ENCODE measurements at places on chromosomes 2 and 18.

GRCh38 chr2:15736396-15737180 is 144.9 kb downstream of the DDX1 start:
- no peak for DNase-seq

GRCh38 chr2:135960656-135961551 is 24.5 kb downstream of the DARS1 start:
- DNase-seq, result no peak

DNA sequence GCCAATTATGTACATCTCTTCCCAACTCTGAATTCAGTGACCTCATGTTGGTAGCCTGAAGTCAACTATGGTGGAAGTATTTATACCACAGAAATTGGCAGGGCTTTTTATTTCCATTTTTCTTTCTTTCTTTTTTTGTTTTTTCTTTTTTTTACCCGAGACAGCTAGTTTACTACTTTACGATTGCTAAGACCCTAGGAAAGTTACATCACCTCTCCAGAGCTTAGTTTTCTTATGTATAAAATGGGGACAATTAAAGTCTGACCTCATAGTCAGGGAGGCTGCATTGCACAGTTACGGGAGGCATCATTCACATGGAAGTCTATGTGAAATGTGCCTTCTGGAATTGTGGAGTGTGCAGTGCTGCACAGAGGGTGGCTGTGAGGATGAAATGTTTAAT is 194.3 kb downstream of the MTX2 start:
- DNase-seq, result no peak

DNA sequence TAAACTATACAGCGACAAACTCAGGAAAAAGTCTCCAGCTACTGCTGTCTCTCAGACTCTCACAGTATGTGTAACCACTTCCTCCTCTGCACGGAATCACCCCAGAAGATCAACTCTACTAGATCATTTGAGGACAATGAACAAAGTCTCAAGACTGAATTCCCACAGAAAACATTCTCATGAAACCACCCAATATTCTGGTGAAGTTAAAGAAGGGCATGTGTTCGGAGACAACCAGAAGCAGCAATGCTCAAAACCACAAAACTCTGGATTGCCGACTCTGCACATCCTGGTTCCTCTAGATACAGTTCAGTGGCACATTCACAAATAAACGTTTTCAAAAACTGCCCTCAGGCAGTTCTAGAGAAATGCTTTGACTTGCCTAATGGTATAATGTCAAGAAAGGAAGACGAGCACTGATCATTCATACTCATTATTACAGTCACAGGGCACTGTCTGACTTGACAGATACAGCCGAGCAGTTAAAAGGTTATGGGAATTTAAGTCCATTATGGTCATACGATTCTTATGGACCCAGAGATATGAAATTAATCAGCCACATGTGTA is 91.9 kb upstream of the STK17B start:
- no peak for DNase-seq

DNA sequence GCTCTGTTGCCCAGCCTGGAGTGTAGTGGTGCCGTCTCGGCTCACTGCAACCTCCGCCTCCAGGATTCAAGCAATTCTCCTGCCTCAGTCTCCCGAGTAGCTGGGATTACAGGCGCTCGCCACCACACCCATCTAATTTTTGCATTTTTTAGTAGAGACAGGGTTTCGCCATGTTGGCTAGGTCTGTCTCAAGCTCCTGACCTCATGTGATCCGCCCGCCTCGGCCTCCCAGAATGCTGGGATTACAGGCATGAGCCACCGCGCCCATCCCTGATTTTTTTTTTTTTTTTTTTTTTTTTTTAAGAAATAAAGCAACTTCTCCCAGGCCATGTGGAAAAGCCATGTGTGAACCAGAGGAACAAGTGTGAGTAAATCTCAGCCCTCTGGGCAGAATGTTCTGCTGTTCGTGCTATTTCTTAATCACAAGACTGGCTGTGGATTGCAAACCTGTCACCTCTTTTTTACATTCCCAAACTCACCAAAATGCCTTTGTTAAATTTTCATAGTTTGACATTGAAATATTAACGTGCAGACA is 6.4 kb upstream of the SH3BP4 start:
- DNase-seq, result no peak

DNA sequence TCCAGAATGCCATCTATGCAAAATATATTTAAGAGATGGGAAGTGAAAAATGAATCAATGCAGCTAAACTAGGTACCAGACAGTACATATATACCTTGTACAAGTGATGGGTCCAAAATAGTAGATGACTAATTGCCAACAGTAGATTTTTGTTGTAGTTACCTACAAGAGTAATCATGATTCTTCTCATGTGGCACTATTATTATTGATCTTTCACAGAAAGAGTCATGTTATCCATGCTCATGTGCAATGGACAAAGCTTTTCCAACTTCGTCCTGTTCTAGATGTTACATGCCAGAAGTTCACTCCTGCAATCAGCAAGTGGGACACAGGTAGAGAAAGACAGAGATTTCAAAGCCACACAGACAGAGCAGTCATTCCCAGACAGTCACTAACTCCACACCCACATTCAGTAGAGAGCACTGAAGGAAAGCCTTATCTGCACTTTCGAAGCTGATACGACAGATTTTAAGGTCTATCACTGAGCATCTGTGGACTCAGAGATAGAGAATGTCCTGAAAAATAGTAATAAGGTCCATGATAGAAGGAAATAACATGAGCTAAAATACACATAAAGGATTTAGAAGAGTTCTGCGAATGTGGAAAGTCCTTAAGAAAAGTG is 101.6 kb upstream of the ITPRID2 start:
- no peak for DNase-seq

DNA sequence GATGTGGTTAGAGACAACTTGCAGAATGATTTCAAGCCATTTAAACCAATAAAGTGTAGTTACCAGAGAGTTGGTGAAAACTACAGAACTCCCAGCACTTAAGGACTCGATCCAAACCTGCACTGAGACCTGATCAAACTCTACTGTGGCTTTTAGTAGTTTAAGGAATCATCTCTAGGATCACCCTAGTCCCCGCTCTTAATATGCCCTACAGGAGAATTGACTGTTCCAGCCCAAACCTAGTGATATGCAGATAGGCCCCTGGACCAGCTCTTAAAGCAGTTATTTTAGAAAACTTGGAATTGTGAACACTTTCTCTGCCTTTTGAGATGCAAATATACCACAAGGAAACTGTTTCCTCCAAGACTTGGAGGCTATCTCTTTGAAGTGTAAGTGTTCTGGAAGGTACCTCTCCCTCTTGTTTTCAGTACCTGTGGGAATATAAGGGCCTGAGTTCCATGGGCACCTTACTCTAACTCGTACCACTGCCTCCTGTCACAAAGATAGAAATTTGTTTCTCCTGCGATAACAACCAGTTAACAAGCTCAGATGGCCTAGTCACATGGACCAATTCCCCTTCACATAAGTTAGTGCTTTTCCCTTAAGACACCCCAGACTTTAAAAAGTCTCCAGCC is 1367.2 kb upstream of the SLC39A10 start:
- DNase-seq, result no peak

DNA sequence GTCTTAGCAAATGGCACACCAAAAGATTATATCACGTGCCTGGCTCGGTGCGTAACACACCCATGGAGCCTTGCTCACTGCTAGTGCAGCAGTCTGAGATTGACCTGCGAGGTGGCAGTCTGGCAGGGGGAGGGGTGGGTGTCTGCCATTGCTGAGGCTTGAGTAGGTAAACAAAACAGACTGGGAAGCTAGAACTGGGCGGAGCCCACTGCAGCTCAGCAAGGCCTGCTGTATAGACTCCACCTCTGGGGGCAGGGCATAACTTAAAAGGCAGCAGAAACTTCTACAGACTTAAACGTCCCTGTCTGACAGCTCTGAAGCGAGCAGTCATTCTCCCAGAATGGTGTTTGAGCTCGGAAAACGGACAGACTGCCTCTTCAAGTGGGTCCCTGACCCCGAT is 55.9 kb upstream of the FSHR start:
- DNase-seq, result no peak

DNA sequence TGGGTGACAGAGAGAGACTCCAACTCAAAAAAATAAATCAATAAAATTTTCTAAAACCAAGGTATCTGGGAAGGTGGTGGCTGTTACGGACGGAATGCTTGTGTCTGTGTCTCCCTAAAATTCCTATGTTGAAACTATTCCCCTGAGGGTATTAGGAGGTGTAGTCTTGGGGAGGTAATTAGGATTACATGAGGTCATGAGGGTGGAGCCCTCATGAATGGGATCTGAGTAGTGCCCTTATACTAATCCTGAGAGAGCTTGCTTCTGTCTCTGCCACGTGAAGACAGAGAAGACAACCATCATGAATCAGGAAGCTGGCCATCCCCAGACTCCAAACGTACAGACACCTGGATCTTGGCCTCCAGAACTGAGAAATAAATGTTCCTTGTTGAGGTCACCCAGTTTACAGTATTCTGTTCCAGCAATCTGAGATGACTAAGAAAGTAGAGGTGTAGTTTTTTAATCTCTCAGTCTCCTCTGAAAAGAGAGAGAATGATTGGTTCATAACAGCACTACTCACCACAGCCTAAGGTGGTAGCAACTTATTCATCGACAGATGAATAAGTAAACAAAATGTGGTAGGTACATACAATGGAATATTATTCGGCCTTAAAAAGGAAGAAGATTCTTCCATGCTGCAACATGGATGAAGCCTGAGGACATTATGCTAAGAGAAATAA is 38.4 kb downstream of the TGFBRAP1 start:
- no peak for DNase-seq

- DNase-seq, result no peak
Observed at GRCh38 chr2:215861607-215862350, 151.6 kb downstream of the MREG start.

GRCh38 chr2:209141142-209141541 is 282.7 kb upstream of the MAP2 start:
- no peak for DNase-seq

- DNase-seq, result no peak
Observed at GRCh38 chr18:49228187-49228586, 232.3 kb downstream of the DYM start.

DNA sequence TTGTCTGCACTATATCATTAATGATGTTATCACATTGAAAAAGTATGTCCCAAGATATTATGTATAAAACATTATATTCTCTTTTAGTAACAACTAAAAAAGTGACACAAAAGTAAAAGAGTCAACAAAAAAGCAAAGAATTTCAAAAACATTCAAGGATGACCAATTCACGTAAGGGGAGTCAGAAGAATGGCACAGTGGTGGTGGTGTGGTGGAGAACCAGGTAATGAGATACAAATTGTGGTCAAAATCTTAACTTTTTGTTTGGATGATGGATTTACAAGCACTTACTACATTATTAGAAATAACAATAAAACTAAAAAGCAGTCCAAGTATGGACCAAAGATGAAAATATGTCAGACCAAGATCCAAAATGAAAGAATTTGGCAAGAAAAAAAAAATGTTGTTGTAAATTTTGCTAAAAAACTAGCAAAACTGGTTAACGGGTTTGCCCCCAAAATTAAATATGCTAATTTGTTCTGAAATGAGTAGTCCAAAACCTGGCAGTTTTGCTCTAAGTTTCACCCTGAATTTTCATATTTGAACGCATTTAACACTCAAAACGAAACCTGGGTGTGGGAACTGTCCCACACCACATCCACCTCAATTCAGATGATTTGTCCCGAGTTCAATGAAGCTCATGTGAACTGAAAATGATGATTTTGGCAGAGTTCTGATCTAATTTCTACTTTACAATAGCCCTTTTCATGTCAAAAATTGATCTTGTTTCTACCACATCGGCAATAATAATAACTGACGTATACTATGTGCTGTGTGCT is 135.8 kb downstream of the IKZF2 start:
- DNase-seq, result no peak

- DNase-seq, result no peak
Observed at GRCh38 chr2:238786379-238786778, 61.5 kb upstream of the TWIST2 start.

DNA sequence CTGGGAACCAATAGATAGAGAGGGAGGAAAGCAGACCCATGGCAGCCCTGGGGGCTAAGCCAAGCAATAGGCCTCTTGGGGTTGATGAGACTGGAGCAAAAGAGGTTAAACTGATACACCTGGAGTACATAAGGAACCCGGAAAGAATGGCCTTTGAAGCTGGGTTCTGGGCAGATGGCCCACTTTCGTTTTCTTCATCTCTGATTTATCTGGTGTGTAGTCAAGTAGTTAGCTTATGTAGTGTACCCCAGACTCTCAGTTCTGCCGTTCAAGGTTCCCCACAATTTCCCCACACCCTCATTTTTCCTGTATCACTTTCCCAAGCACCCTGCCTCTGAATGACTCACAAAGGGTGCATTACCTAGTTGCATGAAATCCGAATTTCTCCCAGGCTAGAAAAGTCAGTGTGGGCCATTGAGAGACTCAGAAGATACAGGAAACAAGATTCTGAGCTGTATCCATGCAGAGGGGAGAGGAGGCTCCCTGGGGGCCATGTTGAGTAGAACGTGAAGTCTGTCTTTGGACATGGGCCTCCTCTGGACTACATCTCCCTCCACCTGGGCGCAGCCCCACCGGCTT is 235.0 kb downstream of the LOXHD1 start:
- DNase-seq, result no peak

DNA sequence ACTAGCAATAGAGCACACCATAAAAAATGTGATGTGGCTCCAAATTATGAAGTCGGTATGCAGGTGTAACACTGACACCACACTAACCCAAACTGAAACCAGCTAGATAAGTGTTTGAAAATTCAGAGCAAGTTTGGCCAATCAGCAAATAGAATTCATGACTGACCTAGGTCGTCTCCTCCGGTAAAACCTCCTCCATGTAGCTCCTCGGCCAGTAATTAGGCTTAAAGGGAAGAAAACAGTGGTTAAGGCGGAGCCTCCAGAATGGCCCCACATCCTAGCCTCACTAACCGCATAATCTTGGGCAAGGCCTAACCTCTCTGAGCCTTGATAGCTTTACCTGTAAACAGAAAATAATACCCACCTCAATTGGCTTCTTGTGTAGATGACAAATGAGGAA is 30.1 kb downstream of the C1D start:
- DNase-seq, result no peak

DNA sequence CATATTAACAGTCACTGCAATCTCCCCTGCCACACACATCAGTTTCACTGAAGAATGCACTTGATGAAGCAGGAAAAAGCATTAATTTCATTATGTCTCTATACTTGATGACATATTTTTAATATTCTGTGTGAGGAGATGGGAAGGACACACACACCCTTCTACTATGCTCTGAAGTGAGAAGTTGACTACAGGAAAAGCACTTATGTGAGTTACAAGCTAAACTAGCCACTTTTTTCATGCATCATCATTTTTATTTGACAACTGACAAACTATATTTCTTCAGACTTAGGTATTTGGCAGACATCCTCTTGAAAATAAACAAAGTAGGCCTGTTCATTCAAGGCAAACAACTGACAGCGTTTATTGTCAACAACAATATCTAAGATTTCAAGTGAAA is 150.4 kb upstream of the ID2 start:
- no peak for DNase-seq

DNA sequence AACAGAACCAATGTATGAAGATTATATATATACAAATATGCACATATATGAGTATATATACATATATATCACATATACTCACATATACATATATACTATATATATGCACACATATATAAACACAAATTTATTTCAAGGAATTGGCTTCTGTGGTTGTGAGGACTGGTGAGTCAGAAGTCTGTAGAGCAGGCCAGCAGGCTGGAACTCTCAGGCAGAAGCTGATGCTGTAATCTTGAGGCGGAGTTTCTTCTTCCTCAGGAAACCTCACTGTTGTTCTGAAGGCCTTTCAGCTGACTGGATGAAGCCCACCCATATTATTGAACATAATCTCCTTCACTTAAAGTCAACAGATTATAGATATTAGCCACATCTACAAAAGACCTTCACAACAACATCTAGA is 143.9 kb upstream of the CREB1 start:
- no peak for DNase-seq

Measured in stimulated activated CD4-positive, alpha-beta T cell treated with anti-CD3 and anti-CD28 coated beads, TNF-alpha, amount 100 ng/mL, for 4 hours (primary cell).